Natural killer cell (primary cell): ENCODE measurements at places on chromosomes 12 and 14. TPM values are rescaled to one million over a fixed set of nuclear protein-coding genes. Genes with fewer than 3 reads are reported as not detected.

GRCh38 chr12:92297932-92298696 lies 152.5 kb upstream of the BTG1 start:
- no peaks in the 10 kb centered on the region for H3K36me3 ChIP-seq
- no peak for DNase-seq
- peaks cover 5% of the 10 kb centered on the region for H3K4me1 ChIP-seq
- H3K4me3 ChIP-seq = no peak overlapping the region

GRCh38 chr14:52067873-52068614 lies 815 bp downstream of the NID2 start:
- H3K4me1 ChIP-seq = peaks cover 26% of the 10 kb centered on the region
- H3K27ac ChIP-seq = no peak overlapping the region
- H3K4me3 ChIP-seq = peak overlapping the region; percentile 47
- H3K27me3 ChIP-seq = peaks cover 29% of the 10 kb centered on the region
- DNase-seq = peak; percentile 22

DNA sequence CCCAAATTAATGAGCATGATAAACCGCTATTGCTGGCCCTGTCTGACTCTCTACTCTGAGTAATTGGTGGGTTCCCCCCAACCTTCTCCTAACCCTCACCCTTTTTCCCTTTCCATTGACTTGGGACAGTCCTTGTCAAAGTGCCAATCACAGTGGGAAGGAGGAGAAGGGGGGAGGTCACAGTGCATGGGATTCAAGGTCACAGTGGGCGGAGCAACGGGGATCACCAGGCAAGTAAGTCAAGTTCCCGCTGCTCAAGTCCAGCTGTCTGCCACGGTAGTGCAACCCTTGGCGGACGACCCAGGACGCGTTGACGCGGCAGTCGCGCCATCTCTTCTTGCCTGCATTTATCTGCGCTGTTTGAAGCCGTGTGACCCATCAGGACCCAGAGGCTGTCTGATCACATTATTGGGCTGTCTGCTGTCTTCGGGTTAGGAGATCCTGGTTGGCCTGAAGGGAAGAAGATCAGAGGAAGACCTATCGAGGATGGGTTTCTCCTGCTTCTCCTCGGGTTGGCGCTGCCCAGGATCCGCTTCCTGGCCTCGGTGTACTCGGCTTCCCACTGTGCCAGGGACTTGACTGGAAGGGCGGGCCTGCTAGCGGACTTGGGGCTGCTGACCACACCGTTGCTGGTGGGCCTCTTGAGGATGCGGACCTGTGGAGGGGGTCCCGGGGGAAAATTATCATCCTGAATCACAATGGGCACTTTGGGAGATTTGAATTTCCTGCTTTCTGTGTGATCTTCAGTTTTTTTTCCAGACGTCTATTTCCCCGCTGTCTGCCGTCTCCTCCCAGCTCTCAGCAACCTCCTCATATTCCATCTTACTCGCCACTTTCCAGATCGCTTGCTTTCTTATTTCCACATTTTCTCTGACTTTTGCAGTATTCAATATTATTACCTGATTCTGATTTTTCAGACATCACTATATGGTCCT lies 3.1 kb upstream of the MDM2 start:
- peaks cover 10% of the 10 kb centered on the region for H3K4me1 ChIP-seq
- no peaks in the 10 kb centered on the region for H3K27me3 ChIP-seq
- H3K4me3 ChIP-seq = no peak overlapping the region
- peaks cover 4% of the 10 kb centered on the region for H3K36me3 ChIP-seq

The DCAF11 gene
- 99.3 TPM for total RNA-seq

DNA sequence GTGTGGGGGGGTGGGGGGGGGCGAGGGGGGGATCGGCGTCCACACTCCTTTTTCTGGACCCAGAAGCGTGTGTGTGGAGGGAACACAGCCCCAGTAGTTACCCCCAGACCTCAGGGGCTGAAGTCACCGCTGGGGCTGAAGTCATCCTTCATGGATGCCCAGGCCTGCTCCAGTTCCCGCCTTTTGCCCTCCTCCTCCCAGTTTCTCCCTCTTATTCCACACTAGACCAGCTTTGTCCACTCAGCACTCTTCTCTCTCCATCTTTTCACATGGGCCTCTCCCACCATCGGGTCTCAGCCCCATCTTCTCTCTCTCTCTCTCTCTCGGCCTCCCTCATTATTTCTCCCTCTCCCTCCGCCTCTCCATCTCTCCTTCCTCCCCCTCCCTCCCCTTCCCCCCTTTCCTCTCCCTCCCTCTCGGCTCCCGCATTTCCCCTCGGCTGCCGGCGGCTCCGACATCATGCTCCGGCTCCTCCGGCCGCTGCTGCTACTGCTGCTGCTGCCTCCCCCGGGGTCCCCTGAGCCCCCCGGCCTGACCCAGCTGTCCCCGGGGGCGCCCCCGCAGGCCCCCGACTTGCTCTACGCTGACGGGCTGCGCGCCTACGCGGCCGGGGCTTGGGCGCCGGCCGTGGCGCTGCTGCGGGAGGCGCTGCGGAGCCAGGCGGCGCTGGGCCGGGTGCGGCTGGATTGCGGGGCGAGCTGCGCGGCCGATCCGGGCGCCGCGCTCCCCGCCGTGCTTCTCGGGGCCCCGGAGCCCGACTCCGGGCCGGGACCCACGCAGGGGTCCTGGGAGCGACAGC lies at the start of gene P3H3:
Gene P3H3 (plus strand): TSS at position 426 of the 799 bp plus-strand sequence. CDS start 34 bp downstream, at position 460.
- DNase-seq = no peak
- no peak within 1 kb of the TSS for H3K27ac ChIP-seq
- H3K4me1 ChIP-seq = peaks cover 22% of the 10 kb centered on the region

DNA sequence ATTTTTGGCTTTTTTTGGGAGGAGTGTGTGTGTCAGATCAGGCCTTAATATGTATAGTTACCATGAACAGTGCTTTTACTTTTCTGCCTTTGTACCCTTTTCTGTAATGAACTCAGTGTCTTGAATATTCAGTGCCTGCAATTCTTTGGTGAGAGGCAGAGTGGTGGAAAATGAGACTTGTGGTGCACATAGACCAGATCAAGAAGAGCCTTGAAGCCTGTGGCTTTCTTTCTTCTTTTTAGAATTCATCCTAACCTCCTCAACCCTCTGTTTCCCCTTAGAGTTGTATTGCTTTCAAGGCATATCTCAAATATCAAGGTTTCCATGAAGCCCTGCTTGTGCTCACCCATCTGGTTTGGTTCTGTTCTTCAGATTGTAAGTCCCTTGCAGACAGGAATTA lies 2.6 kb downstream of the YLPM1 start:
- no peaks in the 10 kb centered on the region for H3K27me3 ChIP-seq
- peaks cover 15% of the 10 kb centered on the region for H3K4me1 ChIP-seq
- H3K4me3 ChIP-seq = no peak overlapping the region
- H3K36me3 ChIP-seq = no peaks in the 10 kb centered on the region
- no peak overlapping the region for H3K27ac ChIP-seq

The MYF6 gene
- total RNA-seq = not detected

The KLRC3 gene
- total RNA-seq = 10.7 TPM

DNA sequence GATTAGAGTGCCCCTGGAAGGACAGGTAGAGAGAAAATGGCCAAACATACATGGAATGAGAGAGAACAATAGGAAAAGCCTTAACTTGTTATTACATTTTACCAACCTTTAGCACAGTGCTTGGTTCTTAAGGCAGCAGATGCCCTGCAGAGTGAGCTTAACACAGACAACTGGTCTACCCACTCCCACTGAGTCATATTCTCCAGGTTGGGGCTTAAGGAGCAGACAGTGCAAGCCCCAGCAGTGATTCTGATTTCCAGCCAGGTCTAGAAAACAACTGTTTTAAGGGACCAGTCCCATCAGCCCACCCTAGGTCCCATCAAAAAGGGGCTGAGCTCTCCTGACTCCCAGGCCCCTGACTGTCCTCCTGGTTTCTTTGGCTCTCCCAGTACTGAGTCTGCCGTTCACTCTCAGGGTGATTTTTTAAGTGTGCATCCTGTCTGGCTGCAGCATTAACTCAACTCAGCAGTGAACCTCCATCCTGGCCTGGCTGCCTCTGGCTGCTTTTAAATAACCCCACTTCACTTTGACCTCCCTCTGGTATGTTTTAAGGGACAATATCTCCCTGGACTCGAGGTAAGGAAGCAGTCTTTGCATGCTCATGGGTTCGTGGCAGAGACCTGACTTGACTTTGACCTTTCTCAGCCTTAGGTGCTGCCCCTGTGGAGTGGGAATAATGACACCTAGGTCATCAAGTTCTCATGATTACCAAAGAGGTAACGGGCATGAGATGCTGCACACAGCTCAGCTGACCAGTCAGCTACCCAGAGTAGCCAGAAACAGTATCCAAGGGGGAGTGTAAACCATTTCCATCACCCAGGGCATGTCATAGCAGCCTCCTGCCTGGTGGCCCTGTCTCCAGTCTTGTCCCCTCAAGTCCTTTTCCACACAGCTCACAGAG lies 210.7 kb upstream of the PWP1 start:
- H3K4me1 ChIP-seq = peaks cover 20% of the 10 kb centered on the region
- no peak overlapping the region for H3K4me3 ChIP-seq
- H3K27ac ChIP-seq = no peak overlapping the region
- no peaks in the 10 kb centered on the region for H3K27me3 ChIP-seq

- no peaks in the 10 kb centered on the region for H3K4me1 ChIP-seq
- H3K27ac ChIP-seq = no peak overlapping the region
- H3K36me3 ChIP-seq = no peaks in the 10 kb centered on the region
Observed at GRCh38 chr14:99937475-99938244, 127.6 kb upstream of the EVL start.

DNA sequence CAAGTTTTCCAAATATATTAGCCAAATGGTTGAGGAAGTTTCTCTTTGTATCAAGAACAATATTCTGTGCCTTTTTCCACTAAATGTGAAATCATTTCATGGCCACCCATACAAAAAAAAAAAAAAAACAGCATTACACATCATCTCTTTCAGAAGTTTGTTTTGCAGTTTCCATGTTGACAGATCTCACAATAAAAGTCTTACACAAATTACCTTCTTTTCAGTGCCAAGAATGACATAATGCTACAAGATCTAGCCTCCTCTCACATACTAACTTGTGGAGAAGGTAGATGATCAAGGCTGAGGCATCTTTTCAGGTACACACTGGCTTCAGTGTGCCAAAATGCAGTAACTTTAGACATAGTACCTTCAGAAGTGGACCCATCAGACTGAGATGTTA lies 35.3 kb downstream of the PRKD1 start:
- H3K4me3 ChIP-seq = no peak overlapping the region
- no peaks in the 10 kb centered on the region for H3K36me3 ChIP-seq
- DNase-seq = no peak
- H3K27ac ChIP-seq = no peak overlapping the region
- H3K4me1 ChIP-seq = no peaks in the 10 kb centered on the region

GRCh38 chr14:30349520-30349919 lies 209.4 kb upstream of the G2E3 start:
- no peaks in the 10 kb centered on the region for H3K36me3 ChIP-seq
- no peaks in the 10 kb centered on the region for H3K4me1 ChIP-seq
- no peak overlapping the region for H3K27ac ChIP-seq
- DNase-seq = no peak
- H3K4me3 ChIP-seq = no peak overlapping the region

The SMIM41 gene
- not detected for total RNA-seq

- peak overlapping the region; percentile 67 for H3K27ac ChIP-seq
- H3K4me3 ChIP-seq = no peak overlapping the region
- DNase-seq = no peak
- no peaks in the 10 kb centered on the region for H3K36me3 ChIP-seq
- H3K4me1 ChIP-seq = peaks cover 39% of the 10 kb centered on the region
Observed at GRCh38 chr12:50517421-50518048, 12.8 kb downstream of the DIP2B start.

- H3K4me3 ChIP-seq = peak overlapping the region; percentile 78
- DNase-seq = no peak
- H3K27me3 ChIP-seq = no peaks in the 10 kb centered on the region
- peaks cover 27% of the 10 kb centered on the region for H3K36me3 ChIP-seq
- peak overlapping the region; percentile 60 for H3K27ac ChIP-seq
Observed at GRCh38 chr12:53300187-53300586, 692 bp downstream of the MYG1 start.

GRCh38 chr12:95532851-95533250 lies 18.4 kb downstream of the USP44 start:
- H3K36me3 ChIP-seq = no peaks in the 10 kb centered on the region
- H3K4me3 ChIP-seq = no peak overlapping the region
- H3K4me1 ChIP-seq = no peaks in the 10 kb centered on the region
- no peaks in the 10 kb centered on the region for H3K27me3 ChIP-seq
- no peak for DNase-seq

GRCh38 chr14:83777516-83777915 lies 1752.4 kb upstream of the FLRT2 start:
- H3K27ac ChIP-seq = no peak overlapping the region
- H3K4me1 ChIP-seq = no peaks in the 10 kb centered on the region
- H3K27me3 ChIP-seq = no peaks in the 10 kb centered on the region
- no peak for DNase-seq

- no peak for DNase-seq
- peak overlapping the region; percentile 0 for H3K27ac ChIP-seq
- H3K27me3 ChIP-seq = no peaks in the 10 kb centered on the region
- no peaks in the 10 kb centered on the region for H3K4me1 ChIP-seq
- H3K36me3 ChIP-seq = no peaks in the 10 kb centered on the region
- H3K4me3 ChIP-seq = no peak overlapping the region
Observed at GRCh38 chr12:105960319-105961083, 178.3 kb downstream of the NUAK1 start.

The KRT3 gene
- not detected for total RNA-seq

GRCh38 chr14:49106741-49107667 lies 479.2 kb downstream of the RPS29 start:
- no peak for DNase-seq
- no peak overlapping the region for H3K4me3 ChIP-seq
- no peaks in the 10 kb centered on the region for H3K27me3 ChIP-seq
- H3K36me3 ChIP-seq = no peaks in the 10 kb centered on the region
- H3K27ac ChIP-seq = no peak overlapping the region
- no peaks in the 10 kb centered on the region for H3K4me1 ChIP-seq

DNA sequence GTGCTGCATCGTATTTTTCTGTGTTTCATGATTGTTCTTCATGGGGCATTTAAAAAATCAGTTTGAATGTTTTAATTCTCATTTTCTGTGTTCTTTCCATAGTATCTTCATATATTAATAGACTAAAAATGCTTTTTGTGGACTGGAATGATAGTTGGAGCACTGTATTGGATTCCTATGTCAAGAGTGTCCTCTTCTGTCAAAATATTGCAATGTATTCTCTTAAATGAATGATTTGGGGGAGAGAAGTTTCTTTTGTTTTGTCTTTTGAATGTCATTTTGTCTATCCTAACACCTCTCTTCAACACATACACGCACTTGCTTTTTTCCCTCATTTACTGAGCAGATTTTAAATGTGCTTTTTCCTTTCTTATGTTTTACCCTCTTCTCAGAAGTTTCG lies 4.7 kb upstream of the EIF2S3B start:
- no peak overlapping the region for H3K27ac ChIP-seq
- peaks cover 7% of the 10 kb centered on the region for H3K4me1 ChIP-seq
